CD4-positive, alpha-beta T cell treated with Interleukin-10 for 1 hour (primary cell): ENCODE measurements at places on chromosomes 7 and 10.

- DNase-seq, result no peak
These were observed 51.5 kb upstream of the MYL10 start for GRCh38 chr7:101680406-101681145.

DNA sequence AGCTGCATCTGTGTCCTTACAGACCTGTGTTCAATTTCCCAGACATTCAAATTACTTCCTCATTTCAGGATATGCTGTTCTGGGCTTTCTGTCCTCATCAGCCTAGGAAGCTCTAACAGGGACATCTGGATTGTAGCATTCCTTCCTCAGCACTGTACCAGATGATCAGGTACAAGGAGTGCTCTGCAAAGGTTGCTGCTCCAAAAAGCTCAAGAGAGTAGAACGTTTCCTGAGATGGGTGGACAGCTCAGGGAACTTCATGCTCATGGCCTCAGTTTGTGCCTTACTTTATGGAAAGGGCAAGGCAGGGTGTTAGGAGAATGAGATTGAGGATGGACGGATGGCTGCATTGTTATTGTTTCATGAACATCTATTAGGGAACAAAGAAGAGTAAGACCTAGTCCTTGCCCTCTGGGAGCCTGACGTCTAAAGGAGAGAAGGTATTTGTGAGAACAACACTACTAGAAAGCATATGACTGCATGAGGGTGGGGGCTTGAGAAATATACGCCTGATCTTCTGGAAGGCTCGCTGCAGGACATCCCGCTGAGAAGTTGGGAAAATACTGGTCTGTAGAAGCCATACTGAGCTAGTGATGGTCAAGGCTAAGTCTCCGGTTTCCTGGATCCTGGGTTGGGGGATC, 10.5 kb upstream of the ZNF212 start:
- no peak for DNase-seq

DNA sequence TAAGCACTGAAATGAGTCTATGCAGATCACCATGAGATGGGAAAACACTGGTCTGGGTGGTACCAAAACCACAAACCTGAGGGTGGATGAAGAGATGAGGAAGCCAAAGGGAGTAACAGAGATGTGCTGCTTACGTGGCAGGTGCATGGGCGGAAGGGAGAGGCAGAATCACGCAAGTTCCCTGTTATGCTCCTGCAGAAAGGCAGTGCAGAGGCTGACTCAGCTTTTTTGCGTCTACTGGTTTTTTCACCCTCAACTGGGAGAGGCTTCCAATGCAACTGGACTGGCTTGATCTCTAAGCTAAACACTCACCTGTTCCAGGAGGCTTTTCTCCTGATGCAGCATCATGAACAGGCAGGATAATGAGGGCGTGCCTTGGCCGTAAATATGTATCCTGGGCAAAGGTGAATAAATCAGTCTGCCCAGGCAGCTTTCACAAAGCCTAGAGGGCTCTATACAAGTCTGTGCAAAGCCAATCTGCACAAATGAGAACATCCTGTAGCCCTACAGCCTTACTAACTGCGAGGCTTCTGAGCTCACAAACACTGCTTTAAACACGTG, 95.4 kb upstream of the AFAP1L2 start:
- DNase-seq, result peak; percentile 39

GRCh38 chr10:132676193-132676891, 109.6 kb downstream of the NKX6-2 start:
- DNase-seq, result no peak

DNA sequence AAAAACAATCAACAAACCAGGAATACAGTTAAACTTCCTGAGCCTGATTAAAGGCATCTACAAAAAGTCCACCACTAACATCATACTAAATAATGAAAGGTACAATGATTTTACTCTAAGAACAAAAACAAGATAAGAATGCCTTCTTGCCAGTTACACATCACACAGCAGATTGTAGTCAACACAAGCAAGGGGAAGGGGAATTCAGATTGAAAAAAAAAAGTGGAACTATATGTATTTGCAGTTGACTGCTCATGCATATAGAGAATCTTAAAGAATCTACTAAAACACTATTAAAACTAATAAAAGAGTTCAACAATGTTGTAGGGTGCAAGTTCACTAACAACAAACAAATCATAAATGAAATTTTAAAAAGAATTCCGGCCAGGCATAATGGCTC, 28.5 kb downstream of the ZNF33B start:
- no peak for DNase-seq

DNA sequence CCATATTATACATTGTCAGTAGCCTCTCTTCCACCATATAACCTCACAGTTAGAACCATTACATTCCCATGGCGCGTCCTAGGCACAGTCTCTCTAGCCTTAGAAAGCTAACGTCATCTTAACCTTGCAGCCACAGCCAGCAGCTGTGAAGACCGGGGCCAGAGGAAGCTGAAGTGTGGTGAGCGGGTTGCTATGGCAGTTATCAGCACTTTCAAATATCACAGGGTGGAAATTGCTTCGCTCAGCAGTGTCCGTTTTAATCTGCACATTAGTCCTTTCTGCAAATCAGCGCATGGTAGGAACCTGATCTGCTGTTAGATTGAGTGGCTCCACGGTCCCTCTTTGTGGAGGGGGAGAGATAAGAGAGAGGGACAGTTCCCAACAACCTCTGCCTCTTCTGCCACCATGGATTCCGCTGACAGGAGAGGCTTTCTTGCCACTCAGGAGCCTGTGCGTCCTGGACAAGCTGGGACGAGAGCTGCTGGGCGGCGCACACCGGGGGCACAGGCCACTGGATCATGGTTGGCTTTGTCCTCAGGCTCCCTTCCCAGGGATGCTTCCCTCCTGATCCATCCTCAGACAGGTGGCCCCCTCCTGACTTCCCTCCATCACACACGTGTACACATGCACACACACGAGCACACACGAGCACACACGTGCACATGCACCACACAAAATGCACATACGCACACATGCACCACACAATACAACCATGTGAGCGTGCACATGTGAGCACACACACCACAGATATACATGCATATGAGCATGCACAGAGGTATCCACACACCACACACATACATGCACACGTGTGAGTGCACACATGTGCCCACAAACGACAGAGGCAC, 93.8 kb downstream of the WDR37 start:
- DNase-seq, result peak; percentile 45

DNA sequence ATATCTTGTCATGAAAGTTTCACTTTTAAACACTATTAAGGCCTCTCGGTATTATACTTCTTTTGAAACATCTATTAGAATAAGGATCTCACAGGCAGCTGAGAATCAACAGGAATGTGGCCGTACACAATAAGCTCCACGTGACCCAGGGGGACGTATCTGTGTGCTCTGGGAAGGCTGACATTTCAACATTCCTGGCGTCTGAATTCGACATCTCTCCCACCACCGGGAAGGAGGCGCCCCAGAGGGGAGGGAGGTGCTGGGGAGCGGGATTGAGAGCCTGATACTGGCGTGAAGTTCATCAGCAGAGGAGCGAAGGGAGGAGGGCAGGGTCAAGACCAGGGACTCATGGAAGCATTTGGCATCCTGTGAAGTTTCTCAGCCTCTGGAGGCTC, 401.3 kb downstream of the DNAJB6 start:
- DNase-seq, result no peak

GRCh38 chr7:43480581-43480980, 102.3 kb upstream of the STK17A start:
- no peak for DNase-seq

GRCh38 chr10:121574519-121575166, 23.6 kb downstream of the FGFR2 start:
- no peak for DNase-seq

GRCh38 chr7:37110660-37111424, 337.8 kb downstream of the ELMO1 start:
- no peak for DNase-seq

- no peak for DNase-seq
These were observed 978 bp downstream of the OGDH start for GRCh38 chr7:44607141-44608068.

- DNase-seq, result no peak
These were observed 12.6 kb downstream of the PDAP1 start for GRCh38 chr7:99395616-99396327.

DNA sequence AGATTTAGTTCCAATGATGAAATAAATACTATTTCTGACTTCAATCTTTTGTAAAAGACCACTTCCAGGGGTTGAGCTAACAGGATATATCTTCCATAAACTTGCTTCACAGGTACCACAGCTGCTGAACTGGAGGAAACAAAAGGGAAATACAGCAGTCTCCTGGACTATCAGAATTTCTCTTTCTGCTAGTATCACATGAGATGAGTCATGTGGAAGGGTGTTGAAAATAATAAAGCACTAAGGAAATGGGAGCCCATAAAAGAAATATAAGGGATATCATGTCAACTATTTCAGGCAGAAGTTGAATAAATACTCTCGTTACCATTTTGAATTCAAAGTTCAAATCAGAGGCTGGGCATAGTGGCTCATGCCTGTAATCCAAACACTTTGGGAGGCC, 250.3 kb upstream of the NFE2L3 start:
- no peak for DNase-seq

DNA sequence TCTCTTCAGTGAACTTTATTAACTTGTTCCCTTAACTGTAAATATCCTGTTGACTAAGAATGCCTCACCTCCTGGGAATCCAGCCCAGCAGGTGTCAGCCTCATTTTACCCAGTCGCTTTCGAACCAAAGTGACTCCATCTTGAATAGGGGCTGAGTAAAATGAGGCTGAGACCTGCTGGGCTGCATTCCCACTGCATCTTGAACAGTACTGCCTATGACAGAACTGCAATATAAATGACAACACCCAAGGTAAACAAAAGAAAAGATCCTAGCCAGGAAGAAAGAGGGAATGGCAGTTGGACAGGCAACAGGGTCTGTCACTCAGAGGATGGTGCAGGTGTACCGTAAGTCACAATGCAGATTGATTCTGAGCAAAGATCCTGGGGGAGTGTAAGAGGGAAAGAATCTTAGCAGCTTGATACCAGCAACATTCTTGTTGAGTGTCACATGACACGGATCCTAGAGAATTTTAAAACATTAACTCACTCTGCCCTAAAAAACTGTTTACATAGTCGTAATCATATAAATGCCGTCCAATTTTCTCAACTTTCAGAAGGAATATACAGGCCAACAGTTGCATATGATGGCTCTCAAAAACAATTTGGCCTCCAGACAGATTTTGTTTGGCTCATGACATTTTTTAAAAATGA, 4.4 kb upstream of the FAM107B start:
- no peak for DNase-seq

DNA sequence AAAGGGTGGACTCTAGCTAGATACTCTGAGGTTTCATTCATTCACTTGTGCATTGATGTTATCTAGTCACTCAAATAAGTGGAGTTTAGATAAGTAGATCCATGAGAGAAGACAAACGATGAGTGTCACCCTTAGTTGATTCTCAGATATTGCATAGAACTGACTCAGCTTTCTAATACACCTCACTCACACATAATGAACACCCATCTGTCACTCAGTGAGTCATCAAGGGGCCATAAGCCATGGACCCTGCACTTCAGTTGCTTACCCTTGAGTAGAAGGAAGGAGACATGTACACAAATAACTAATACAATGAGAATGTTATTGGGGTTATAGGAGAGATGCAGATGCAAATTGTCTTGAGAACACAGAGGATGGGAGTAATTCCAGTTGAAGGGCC, 163.8 kb downstream of the SORCS3 start:
- DNase-seq, result no peak

DNA sequence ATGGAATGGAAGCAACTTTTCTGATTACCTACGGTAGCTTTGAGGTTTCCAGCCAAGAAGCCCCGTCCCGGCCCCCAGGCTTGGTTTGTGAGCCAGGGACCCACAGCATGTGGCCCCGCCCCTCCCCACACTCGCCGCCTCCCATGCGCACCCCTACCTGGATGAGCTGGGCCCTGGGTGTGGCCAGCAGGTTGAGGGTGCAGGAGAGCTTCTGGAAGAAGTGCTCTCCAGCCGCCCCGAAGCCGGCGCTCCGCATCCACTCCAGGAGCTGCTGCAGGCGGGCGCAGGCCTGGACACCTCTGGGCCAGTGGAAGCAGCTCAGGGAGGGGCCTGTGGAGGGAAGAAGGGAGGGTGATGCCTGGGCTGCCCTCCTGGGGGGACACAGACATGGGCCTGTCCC, 39.7 kb downstream of the AP5Z1 start:
- no peak for DNase-seq

DNA sequence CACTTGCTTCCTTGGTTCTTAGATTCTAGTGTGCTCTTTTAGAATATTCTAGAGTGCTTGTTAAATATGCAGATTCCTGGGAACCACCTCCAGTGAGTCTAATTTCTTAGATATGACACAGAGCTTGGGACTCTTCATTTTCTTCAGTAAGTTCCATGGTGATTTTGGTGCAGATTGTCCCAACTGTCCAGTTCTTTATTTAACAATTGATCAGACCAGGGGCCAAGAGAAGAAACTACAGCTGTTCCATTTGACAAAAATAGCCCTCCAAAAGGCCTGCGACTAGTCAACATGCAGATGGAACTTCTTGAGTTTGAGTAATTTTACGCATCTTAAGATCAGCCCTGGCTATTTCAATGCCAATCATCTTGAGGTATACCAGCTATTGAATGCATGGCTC, 760.7 kb downstream of the LRMDA start:
- no peak for DNase-seq

DNA sequence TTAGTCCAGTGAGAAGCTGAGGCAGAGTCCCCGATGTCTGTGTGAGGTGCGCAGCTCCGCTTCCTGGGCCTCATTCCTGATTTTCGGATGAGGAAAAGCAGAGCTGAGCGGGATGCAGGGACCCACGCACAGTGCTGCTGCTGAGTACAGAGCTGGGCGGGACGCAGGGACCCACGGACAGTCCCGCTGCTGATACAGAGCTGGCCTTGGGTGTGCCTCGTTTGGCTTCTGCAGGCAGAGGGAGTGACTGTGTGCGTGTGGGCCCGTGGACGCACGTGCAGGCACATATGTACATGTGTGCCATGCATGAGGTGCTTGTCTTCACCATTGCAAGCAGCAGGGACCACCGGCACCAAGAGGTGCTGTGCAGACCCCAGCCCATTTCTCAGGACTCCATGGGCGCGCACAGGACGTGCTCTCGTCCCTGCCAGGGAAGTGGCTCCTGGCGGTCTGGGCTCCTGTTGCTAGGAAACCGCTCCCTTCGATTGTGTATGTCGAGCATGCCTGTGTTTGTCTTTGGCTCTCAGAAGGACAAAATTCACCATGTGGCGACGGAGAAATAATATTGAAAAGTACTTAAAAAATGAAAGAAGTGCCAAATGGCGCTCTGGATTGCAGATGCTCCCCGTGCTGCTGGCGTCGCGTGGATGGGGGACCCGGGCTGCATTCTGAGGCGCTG, 303.8 kb upstream of the MKI67 start:
- DNase-seq, result no peak

GRCh38 chr7:44695756-44696155, 52.9 kb upstream of the ZMIZ2 start:
- no peak for DNase-seq

- no peak for DNase-seq
These were observed 4.4 kb downstream of the ZNF316 start for GRCh38 chr7:6641305-6642035.
